Osteoblast (primary cell): ENCODE measurements at places on chromosomes 4 and X. TPM values are rescaled to one million over a fixed set of nuclear protein-coding genes. Genes with fewer than 3 reads are reported as not detected.

ZNF718 gene
- 5.6 and 5.8 TPM in 2 replicates for total RNA-seq

RTL3 gene
- under 0.01 TPM in 1 of 2 replicates, not detected in the other for total RNA-seq

RHOXF1 gene
- not detected in 2 replicates for total RNA-seq

SUV39H1 gene
- total RNA-seq = 2.5 and 2.7 TPM in 2 replicates

TMEM150C gene
- 3.3 and 7.1 TPM in 2 replicates for total RNA-seq

RNF175 gene
- under 0.01 TPM in 2 replicates for total RNA-seq

ATOH1 gene
- total RNA-seq = not detected in 2 replicates

- no peak for DNase-seq
- H3K36me3 ChIP-seq = no peaks in the 10 kb centered on the region
- H3K4me1 ChIP-seq = no peaks in the 10 kb centered on the region
- no peak overlapping the region for H3K27ac ChIP-seq
- H3K4me3 ChIP-seq = no peak overlapping the region
- H3K27me3 ChIP-seq = no peaks in the 10 kb centered on the region
Observed at GRCh38 chr4:42816880-42817400, 75.6 kb upstream of the GRXCR1 start.

DNA sequence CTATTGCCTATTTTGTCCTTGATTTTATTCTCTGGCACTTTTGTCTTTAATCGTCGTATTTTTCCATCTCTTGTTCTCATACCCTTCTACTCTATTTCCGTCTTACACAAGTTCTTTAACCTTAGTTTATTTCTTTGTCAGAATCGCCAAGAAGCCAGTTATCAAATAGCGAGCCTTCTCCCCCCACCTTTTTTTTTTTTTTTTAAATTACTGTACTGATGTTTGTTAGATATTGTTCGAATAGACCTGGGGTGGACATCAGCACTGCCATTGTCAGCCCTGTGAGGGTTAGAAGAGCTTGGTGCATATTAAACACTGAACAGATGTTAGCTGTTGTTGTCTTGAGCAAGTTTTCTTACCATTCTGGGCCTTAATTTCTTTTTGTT lies 1.2 kb downstream of the SPCS3 start:
- H3K27ac ChIP-seq = peak overlapping the region; percentile 93
- no peaks in the 10 kb centered on the region for H3K27me3 ChIP-seq
- H3K4me3 ChIP-seq = peak overlapping the region; percentile 91
- H3K4me1 ChIP-seq = peaks cover 16% of the 10 kb centered on the region
- peak; percentile 51 for DNase-seq
- peaks cover 2% of the 10 kb centered on the region for H3K36me3 ChIP-seq

GRCh38 chrX:53918702-53919101 lies 125.6 kb downstream of the PHF8 start:
- H3K4me3 ChIP-seq = no peak overlapping the region
- H3K27ac ChIP-seq = no peak overlapping the region
- DNase-seq = no peak
- no peaks in the 10 kb centered on the region for H3K27me3 ChIP-seq

DNA sequence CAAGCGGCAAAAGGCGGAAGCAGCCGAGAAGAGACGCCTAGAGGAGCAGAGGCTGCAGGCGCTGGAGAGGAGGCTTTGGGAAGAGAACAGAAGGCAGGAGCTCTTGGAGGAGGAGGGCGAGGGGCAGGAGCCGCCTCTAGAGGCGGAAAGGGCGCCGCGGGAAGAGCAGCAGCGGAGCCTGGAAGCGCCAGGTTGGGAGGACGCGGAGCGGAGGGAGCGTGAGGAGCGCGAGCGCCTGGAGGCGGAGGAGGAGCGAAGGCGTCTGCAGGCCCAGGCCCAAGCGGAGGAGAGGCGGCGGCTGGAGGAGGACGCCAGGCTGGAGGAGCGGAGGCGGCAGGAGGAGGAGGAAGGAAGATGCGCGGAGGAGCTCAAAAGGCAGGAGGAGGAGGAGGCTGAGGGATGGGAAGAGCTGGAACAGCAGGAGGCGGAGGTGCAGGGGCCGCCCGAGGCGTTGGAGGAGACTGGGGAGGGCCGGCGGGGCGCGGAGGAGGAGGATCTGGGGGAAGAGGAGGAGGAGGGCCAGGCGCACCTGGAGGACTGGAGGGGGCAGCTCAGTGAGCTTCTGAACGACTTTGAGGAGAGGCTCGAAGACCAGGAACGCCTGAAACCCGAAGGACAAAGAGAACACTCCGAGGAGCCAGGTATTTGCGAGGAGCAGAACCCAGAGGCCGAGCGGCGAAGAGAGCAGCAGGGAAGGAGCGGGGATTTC lies 72.9 kb downstream of the AASDH start:
- H3K27ac ChIP-seq = no peak overlapping the region
- H3K27me3 ChIP-seq = no peaks in the 10 kb centered on the region
- H3K4me1 ChIP-seq = no peaks in the 10 kb centered on the region
- no peaks in the 10 kb centered on the region for H3K36me3 ChIP-seq
- no peak for DNase-seq
- no peak overlapping the region for H3K4me3 ChIP-seq

GRCh38 chrX:68234171-68234910 lies 199.0 kb downstream of the OPHN1 start:
- H3K4me1 ChIP-seq = no peaks in the 10 kb centered on the region
- H3K27me3 ChIP-seq = peaks cover 4% of the 10 kb centered on the region
- no peaks in the 10 kb centered on the region for H3K36me3 ChIP-seq
- DNase-seq = no peak
- no peak overlapping the region for H3K27ac ChIP-seq

- H3K4me3 ChIP-seq = no peak overlapping the region
- no peaks in the 10 kb centered on the region for H3K4me1 ChIP-seq
- no peaks in the 10 kb centered on the region for H3K27me3 ChIP-seq
- no peak for DNase-seq
- no peak overlapping the region for H3K27ac ChIP-seq
Observed at GRCh38 chrX:23844502-23845138, 61.6 kb downstream of the SAT1 start.

GRCh38 chr4:185512516-185512915 lies 22.8 kb downstream of the PDLIM3 start:
- H3K36me3 ChIP-seq = no peaks in the 10 kb centered on the region
- H3K4me3 ChIP-seq = peak overlapping the region; percentile 41
- peak; percentile 91 for DNase-seq
- peak overlapping the region; percentile 64 for H3K27ac ChIP-seq
- H3K27me3 ChIP-seq = no peaks in the 10 kb centered on the region

DNA sequence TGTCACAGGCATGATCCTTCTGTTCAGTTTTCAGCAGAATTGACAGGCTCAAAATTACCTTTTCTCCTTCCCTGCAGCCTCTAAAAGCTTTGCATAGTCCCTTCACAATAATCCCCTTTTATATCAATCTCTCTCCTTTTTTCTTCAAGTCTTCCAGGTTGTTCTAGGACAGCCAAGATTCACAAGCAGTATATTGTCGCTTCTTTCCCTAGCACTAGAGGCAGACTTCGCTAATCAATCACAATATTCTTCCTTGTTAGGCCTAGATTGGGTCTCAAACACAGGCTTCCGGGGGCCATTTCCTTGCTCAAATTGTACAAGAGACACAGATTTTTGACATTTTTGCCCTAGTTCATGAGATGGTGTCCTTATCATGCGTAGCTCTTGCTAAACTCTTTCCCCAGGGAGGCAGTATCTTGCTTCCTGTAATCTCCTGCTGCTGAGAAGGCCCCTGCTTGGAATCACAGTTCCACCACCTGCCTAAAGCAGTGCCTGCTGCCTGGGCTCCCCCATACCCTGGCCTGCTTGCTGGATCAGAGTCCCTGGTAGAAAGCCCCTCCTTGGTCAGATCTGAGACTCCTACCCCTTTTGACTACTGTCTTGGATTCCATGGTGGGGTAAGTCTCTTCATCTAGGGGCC lies 57.3 kb downstream of the DMP1 start:
- H3K4me1 ChIP-seq = peaks cover 9% of the 10 kb centered on the region
- H3K36me3 ChIP-seq = no peaks in the 10 kb centered on the region
- no peak for DNase-seq
- H3K27me3 ChIP-seq = no peaks in the 10 kb centered on the region
- H3K27ac ChIP-seq = no peak overlapping the region

- H3K36me3 ChIP-seq = peaks cover 3% of the 10 kb centered on the region
- DNase-seq = no peak
- peak overlapping the region; percentile 63 for H3K4me3 ChIP-seq
- H3K4me1 ChIP-seq = peaks cover 4% of the 10 kb centered on the region
- H3K27me3 ChIP-seq = no peaks in the 10 kb centered on the region
Observed at GRCh38 chrX:155056877-155057792, 13.8 kb downstream of the CMC4 start.

DNA sequence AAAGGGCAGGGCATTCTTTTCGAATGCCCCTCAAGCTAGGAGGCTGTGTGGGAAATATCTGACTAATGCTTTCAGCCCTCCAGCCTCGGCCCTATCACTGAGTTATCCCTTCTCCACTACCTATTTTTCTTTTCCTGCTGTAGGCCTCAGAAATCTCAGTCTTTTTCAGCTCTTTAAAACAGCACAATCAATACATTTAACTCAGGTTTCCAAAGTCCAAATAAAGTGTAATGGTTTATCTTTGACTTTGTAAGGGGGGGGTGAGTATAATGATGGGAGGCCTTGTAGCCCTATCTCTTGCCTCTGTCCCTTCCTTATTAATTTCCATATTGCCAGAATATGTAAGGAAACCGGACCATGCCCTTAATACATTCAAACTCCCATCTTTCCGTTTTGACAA lies 1.6 kb upstream of the WNK3 start:
- H3K4me1 ChIP-seq = peaks cover 4% of the 10 kb centered on the region
- H3K27ac ChIP-seq = no peak overlapping the region
- H3K4me3 ChIP-seq = no peak overlapping the region
- H3K36me3 ChIP-seq = no peaks in the 10 kb centered on the region

DNA sequence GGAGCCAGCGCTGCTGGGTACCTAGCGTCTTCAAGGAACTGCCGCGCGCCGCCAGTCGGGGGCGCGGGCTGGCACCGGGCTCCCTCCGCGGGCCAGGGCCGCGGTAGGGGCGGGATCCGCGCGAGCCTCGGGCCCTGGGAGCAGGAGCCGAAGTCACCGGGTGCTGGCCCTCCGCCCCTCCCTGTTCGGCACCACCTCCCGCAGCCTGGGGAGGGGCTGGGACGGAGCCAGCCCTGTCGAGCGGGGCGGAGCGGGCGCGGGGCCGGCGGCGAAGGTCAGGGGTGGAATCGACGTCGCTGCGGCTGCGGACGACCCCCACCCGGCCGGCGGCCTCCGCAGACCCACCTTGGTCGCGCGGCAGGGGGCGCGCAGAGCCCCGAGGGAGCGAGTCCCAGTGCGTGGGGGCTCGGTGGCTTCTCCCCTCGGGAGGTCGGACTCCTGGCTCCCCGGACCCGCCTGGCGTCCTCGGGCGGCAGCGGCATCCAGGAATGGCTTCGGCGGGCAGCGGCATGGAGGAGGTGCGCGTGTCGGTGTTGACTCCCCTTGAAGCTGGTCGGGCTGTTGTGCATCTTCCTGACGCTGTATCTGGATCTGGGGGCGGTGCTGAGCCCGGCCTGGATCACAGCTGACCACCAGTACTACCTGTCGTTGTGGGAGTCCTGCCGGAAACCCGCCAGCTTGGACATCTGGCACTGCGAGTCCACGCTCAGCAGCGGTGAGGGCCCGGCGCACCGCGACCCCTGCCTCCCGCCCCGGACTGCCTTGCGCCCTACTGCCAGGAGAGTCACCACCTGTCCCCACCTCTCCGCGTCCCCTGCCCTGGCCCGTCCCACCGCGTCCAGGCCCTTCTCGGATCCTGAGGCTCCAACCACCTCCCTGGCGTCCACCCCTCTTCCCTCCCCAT lies 50.5 kb upstream of the FAM47C start:
- no peaks in the 10 kb centered on the region for H3K36me3 ChIP-seq
- no peaks in the 10 kb centered on the region for H3K27me3 ChIP-seq
- peak; percentile 87 for DNase-seq
- no peak overlapping the region for H3K27ac ChIP-seq
- H3K4me1 ChIP-seq = no peaks in the 10 kb centered on the region
- peak overlapping the region; percentile 55 for H3K4me3 ChIP-seq

- no peak overlapping the region for H3K27ac ChIP-seq
- no peaks in the 10 kb centered on the region for H3K36me3 ChIP-seq
- H3K4me3 ChIP-seq = no peak overlapping the region
- no peak for DNase-seq
- no peaks in the 10 kb centered on the region for H3K27me3 ChIP-seq
Observed at GRCh38 chr4:2135083-2135482, 76.0 kb downstream of the NAT8L start.

DNA sequence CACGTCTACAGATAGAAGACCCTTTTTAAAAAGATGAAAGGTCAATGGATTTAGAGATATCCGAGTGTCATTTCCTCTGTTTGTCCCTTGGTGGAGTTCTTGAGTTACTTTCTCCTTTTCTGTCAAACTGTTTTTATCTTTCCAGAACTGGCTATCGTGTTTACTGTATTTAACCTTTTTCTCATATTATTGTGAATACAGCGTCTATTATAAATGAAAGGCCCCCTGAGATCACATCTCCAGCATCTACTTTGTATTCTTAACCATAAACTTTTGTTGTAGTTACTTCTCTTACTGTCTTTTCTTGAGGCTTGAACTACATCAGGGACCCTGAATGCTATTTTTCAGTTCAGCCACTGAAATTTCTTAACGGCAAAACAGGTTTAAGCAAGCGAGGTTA lies 4.0 kb upstream of the PCDH7 start:
- DNase-seq = peak; percentile 85
- peak overlapping the region; percentile 16 for H3K4me3 ChIP-seq
- no peak overlapping the region for H3K27ac ChIP-seq
- H3K27me3 ChIP-seq = peaks cover 26% of the 10 kb centered on the region
- H3K4me1 ChIP-seq = peaks cover 5% of the 10 kb centered on the region

DNA sequence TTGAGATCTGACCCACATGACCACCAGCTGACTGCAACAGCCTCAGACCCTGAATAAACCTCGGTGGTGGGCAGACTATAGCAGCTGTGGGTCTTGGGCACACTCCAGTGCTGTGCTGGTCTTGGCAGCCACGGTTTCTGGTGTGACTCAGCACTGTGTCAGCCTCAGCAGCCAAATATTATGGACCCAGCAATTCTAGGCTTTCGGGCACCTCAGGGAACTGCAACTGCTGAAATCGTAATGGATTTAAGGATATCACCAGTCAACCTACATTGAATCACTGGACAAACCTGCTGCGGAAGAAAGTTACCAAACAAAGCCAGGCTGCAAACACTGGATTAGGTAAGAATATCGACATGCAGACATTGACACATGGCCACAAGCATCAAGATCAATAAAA lies 10.5 kb upstream of the UBE2NL start:
- no peaks in the 10 kb centered on the region for H3K27me3 ChIP-seq
- no peak for DNase-seq
- no peak overlapping the region for H3K4me3 ChIP-seq
- no peak overlapping the region for H3K27ac ChIP-seq
- H3K36me3 ChIP-seq = no peaks in the 10 kb centered on the region
- no peaks in the 10 kb centered on the region for H3K4me1 ChIP-seq
